ENCODE measurements at places on chromosomes 3 and 15.

- no peak for DNase-seq
Observed at GRCh38 chr3:97613139-97613538, 151.4 kb upstream of the ARL6 start.

DNA sequence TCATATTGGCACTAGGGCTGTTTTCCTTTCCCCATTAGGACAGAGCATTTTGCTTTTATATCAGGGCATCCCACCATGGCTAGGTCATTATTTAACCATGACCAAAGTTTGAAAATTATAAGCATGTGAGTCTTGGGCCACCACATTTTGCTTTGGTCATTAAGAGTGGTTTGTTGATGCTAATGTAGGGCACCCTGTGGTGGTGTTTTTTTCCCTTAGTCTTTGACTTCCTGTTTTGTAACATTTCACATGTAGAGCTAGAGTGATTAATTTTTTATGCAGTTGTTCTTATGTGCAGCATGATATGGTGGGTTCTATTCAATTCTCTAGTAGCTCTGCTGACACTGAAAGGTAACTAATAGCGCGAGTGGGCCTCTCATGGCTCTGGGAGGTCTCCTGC lies 249.6 kb upstream of the ROBO1 start:
- DNase-seq = no peak

DNA sequence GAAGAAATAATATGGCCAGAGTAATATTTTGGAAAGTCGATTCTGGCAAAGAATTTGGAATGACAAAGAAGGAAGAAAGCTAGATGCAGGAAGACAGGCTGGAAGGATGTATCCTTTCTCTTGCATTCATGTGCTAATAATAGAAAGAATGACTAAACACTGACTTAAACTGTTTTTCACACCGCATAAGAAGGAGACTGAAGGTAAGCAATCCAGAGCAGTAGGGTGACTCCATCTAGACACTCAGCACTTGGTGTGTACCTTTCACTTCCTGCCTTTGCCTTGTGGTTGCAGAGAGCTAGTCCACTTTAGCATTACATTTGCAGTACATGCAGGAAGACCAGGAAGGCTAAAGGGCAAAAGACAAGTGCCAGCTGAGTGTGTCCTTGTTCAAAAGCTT lies 234.6 kb downstream of the RBMS3 start:
- no peak for DNase-seq

DNA sequence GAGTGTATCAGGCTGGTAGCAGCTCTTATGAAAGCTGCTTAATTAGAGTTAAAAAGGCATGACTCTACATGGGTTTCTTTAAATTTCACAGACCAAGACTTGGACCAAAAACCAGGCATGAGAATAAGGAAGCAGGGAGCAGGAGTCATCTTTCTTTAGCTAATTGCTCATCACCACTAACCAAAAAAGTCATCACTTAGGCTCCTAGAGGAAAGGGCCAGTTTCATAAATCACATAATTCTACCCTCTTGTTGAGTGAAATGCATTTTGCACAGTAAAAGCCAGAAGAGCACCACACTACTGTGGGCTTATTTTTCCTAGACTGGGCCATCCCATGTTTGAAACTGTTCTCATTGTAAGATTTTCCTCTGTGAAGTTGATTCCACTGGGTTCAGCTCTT lies 175.6 kb downstream of the GREM1 start:
- DNase-seq = no peak

GRCh38 chr3:31559872-31560534 lies 27.3 kb downstream of the STT3B start:
- DNase-seq = no peak

GRCh38 chr3:157637866-157638265 lies 134.7 kb upstream of the VEPH1 start:
- no peak for DNase-seq

DNA sequence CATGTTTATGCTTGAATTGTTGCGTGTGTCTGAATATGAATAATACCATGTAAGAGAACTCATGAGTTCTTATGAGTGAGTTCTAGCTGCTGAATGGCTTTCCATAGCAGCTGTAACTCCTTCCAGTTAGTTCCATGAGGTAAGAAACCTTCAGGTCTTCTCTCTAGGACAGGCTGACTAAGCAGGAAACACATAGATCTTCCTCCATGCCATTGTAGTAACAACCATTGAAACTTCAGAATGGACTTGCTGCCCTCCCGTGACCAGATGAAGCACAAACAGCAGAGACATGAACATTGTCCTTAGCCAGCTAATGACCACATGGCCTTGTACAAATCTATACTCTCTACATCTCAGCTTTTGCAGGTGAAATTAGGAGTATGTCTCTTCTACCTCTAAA lies 200.0 kb downstream of the ZNF385D start:
- DNase-seq = no peak

- no peak for DNase-seq
Observed at GRCh38 chr3:150296123-150296735, 111.9 kb upstream of the TSC22D2 start.

GRCh38 chr15:69515926-69516325 lies 63.3 kb downstream of the RPLP1 start:
- DNase-seq = no peak

DNA sequence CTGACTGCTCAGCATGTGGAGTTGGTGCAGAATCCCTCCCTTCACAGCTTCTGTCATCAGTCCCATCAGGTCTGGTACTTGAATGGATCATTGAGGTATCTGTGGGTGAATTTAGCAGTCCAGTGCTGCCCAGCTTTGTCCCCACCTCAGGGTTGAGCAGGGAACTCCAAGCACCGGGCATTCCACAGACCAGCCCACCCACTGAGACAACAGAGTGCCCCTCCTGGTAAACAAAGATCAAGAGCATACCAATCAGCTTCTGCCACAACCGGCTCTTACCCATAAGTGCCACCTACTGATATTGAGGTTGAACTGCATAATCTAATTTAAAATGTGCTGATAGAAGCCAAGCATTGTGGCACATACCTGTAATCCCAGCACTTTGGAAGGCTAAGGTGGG lies 57.1 kb upstream of the FXR1 start:
- DNase-seq = no peak

GRCh38 chr3:148232389-148232788 lies 465.3 kb upstream of the AGTR1 start:
- DNase-seq = no peak

DNA sequence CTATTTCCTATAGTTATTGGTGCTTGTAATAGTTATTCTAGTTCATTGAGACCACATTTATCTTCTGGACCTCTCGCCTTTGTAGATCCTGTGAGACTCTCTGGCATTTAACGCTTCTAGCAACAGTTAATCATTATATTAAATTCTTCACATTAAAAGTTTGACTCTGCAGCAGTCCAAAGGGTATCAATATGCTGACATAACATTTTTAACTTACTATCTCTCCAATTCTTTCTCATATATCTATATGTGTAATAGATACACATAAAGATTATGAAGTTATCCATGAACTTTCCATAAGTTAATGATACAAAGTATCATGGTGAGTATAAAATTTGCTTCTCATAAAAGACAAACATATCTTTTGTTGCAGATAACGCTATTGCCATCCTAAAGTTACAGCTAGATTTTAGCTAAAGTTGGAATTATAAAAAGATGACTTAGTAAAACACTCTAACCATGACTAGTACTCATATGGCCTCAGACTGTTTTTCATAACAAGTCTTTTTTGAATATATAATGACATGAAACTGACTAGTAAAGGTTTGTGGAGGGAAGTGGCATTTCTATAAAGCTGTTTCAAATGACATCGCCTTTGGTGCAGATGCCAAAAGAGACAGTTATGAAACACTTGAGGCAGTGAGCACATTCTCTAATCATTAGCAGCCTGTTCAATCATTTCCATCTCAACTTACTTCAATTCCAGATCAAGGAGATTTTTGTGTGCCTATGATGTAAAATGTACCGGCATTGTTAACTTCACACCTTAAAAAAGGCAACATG lies 379.3 kb upstream of the CBLB start:
- no peak for DNase-seq

DNA sequence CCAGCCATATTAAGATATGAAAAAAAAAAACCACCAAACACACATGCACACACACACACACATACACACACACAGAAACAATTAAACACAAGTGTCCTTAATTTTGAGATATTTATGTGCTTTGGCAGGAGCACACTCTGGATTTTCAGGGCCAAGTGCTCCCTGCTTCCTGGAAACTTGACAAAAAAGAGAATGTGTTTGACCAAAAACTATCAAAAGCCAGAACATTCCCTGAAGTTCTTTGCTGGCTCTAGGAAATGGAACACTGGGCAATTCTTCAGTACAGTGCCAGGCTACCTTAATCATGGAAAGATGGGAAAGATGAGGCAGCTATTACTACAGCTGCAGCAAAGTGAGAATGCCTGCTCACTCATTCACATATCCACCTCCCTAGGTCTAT lies 44.6 kb downstream of the P3H2 start:
- DNase-seq = no peak
